ENCODE measurements at places on chromosomes 1 and 21.
A peak's percentile ranks its signal among the peaks of the same experiment; 100 is the strongest.

DNA sequence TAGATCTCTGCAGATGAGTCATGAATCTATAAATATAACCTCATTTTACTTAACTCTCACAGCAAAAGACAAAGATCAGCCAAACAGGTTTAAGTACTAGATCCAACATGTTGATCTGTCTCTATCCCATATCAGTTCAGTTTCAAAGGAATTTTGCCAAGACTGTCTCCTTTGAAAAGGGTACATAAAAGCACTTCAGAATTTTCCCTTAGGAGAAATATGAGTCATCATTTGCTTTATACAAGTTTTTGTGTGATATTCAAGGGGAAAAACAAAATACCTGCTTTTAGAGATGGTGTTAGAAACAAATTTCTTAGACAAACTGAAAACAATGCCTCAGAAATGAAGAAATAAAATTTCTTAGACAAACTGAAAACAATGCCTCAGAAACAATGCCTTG is 73.5 kb upstream of the LRRC7 start:
- DNase-seq, result peak; percentile 33

DNA sequence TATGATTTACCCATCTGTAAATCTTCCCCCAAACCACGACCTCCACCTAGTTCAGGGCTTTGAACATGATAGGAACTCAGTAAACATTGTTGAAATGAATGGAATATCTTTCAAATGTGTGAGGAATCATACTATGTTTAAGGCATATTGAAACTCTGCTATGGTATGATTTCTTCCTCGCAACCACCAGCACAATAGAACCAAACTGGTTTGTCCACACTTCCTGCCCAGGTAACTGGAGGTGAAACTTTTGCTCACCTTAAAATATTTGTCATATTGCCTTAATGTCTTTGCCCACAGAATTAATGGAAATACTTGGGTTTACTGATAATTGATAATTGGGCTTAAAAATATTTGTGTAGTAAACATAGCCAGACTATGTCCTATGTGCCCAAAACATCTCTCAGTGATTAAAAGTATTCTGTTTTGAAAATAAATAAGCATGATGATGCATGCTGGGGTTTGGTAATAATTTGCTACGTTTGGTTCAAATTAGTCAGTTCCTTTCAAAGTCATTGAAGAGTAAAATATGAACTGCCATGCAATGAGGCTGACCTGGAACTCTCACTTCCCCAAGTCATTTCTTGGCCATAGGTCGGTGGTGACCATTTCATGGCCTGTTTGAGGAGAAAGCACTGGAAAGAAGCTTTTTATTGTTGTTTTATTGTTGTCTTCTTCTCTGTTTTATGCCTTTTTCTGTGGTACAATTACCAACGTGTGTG is 73.3 kb downstream of the TNFSF18 start:
- DNase-seq, result peak; percentile 72

- no peak for DNase-seq
Observed at GRCh38 chr1:48710318-48710717, 66.4 kb downstream of the BEND5 start.

- peak; percentile 85 for DNase-seq
Observed at GRCh38 chr1:89907727-89908212, 86.9 kb downstream of the LRRC8D start.

DNA sequence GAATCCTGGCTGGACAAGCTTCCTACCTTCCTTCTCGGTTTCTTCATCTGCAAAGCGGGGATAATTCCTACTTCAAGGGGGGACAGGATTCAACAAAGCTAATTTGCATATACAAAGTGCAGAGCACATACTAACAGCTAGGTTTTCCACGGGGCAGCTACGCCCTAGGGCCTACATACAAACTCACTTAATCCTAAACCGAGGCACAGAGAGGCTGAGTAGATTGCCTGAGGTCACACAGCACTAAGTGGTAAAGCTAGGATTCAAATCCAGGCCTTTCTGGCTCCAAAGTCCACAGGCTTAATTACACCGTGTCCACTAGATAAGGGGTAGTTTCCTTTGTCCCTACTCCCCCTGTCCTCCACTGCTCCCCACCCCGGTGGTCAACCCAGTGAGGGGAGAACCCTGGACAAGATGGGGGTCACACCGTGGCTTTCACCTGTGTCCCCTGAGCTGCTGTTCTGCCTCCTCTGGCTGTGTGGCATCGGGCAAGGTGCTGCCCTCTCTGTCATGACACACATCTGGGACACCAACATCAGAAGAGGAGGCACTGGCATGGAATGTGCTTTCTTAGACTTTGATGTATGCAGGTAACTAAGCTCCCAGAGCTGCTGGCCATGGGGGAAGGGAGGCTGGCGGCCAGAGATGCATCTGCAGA is 44.5 kb downstream of the TAS1R2 start:
- DNase-seq, result no peak

DNA sequence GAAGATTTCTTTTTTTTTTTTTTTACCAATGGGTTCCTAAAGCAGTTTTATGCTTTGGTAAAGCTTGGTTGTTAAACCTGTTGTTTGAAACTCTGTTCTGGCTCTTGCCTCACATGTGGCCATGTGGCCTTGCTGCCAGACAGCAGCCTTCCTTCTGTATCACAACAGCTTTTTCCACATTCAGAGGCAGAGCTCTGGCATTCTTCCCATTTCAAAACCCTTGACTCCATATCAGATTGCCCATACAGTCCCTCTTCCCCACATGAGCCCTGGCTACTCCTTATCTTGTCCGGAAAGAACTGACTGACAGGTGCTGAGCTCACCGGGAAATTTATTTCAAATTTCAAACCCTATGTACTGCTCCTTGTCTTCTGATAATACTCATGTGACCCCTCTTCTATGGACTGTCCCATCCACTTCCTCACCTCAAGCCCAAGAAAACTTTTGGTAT is 38.5 kb upstream of the LAX1 start:
- DNase-seq, result no peak

- DNase-seq, result peak; percentile 81
Observed at GRCh38 chr1:68269637-68270430, 37.5 kb upstream of the WLS start.

DNA sequence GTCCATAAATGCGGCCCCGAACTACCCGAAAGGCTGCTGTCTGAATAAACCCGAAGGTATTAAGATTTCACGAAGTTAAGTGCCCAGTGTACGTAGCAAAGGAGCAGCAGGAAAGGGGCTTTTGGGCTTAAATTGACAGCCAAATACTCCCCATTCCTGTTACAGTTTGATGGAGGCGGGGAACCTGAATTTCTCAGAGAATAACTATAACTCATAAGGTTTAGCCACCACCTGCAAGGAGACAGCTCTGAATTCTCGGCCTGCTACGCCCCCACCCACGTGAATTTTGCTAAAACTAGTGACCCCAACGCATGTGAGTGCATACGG is 5.2 kb downstream of the GFI1 start:
- DNase-seq, result no peak

GRCh38 chr1:8017495-8018197 is 8.5 kb downstream of the ERRFI1 start:
- peak; percentile 64 for DNase-seq

DNA sequence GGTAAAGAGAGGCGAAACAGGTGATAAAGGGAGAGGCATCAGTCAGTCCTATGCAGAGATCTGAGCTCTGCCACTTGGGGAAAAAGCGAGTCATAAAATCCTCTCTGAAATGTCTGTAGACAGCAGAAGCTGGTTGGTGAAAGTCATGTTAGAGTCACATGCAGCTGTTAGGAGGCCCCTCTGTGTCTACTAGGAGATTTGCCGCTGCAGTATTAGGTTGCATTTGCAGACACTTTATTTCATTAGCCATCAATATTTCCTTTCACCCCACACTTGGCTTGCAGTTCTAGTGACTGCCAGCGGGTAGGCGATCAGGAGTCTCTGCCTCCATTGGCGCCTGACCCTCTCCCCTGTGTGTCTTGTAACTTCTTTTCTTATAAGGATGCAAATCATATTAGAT is 16.2 kb downstream of the ATP1A4 start:
- DNase-seq, result peak; percentile 45

GRCh38 chr1:6491480-6491962 is at the start of gene PLEKHG5:
TSS of gene PLEKHG5 (minus strand) at chr1:6491667. CDS start at chr1:6477571, 14,096 bp downstream.
- peak; percentile 99 for DNase-seq

DNA sequence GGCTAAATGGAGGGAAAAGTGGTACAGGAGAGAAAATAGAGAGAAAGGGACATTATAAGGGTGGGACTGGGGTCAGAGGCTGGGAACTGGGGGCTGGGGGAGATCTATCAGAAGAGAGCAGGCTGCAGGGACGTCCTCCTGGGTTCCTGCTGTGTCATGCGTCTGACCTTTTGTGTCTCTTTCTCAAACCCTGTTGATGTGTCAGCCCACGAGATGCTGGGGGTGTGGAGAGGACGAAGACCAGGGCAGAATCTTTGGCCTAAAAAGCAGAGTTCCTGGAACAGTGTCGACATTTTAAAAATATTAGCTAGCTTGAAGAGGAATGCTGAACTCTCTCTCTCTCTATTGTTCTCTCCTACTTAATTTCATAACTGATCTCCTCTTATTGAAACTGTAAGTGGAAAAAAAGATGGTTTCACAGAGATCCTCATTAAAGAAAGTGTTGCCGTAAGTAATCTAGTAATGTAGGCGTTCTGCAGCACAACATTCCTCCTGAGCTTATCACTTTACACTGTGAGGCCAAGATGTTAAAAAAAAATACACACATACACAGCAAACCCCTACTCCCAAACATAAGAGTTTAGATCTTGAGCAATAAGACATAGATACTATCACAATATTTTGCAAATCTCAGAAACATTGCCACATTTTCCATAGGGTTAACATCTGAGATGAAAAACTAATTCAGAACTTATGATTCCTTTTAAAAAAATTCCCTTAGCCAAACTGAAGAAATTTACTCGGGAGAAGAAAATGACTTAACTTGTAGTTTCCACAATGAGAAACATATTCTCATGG is 52.6 kb downstream of the RUNX1 start:
- no peak for DNase-seq

GRCh38 chr1:101075926-101076325 is 50.3 kb upstream of the DPH5 start:
- DNase-seq, result peak; percentile 57

DNA sequence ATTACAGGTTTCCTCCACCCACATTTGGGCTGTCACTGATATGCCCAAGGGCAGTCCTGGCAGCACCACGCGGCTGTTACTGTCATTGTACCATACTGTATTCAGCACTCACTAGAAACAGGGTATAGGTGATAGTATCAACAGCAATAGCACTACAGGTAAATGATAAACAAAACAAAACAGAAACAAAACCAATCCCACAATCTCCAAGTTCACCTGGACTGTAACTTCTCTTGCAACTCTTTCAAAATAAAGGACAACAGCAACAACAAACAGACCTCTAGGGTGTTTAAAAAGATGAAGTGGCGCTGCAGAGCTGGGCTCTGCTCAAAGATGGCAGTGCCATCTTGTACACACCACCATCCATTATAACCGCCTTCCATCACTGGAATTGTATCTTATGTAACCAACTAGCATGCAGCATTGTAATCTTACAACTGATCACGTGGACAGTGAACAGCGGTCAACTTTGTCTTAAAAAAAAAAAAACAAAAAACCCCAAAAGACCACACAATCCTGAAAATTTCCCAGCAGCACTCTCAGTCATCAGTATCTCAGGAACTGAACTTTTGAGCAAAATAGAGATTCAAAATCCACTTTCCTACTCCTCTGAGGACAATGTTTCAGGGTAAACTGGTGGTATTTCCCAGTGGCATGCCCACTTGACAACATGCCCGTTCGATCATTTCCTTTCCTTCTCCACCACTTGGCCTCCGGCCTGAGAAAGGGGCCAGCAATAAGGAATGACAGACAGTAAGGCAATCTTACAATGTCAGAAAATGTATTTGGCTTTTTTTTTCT is 3.8 kb downstream of the IRF2BP2 start:
- peak; percentile 44 for DNase-seq

- DNase-seq, result peak; percentile 26
Observed at GRCh38 chr1:235617808-235618207, 31.8 kb downstream of the GNG4 start.

- peak; percentile 99 for DNase-seq
Observed at GRCh38 chr1:218585511-218586184, 240.5 kb downstream of the TGFB2 start.

DNA sequence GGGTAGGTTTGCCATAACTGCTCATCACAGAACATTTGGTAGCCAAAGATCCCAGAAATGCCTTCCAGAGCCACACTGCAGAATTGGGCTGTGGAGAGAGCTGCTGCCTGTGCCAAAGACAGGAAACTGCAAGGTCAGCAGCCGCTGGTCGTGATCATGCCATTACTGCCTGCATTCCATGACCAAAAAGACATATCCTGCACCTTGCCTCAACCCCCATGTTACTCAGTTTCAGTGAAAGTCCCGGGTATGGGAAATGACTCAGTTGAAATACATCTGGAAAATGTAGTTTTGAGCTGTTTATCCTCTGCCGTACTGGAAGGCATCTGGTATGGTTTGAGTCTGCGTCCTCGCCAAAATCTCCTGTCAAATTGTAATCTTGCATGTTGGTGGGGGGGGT is 161.7 kb downstream of the FCRL5 start:
- DNase-seq, result peak; percentile 72

DNA sequence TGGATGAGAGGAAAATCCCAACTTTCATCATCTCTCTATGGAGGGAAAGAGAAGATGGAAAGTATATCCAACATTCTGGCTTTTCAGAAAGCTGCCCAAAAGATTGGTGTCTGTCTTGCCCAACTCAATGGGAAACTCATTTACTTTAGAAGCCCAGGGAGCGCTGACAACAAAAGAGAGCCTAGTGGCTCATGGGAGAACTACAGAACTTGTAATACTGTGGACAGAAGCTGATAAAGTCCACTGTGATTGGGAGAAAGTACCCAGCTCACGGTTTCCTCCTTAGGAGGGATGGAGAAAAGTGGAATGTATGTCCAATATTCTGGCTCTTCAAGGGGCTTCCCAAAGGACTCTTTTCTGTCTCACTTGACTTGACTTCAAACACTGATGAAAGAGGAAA is 66.0 kb downstream of the RGS21 start:
- no peak for DNase-seq

DNA sequence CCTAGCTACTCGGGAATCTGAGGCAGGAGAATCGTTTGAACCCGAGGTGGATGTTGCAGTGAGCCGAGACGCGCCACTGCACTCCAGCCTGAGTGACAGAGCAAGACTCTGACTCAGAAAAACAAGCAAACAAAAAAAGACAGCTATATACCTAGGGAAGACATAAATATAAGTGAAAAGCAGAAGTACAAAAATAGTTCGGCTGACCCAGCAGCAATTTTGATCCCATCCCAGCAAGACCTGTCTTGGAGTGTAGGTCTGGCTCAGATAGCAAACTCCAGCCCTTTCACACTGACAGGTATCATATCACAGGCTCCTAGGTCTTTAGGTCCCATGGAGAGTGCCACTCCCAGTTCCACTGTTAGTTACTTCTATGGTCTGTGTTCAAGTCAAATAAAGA is 14.6 kb downstream of the MTX1 start:
- no peak for DNase-seq

- no peak for DNase-seq
Observed at GRCh38 chr1:32623775-32624174, 26.6 kb downstream of the ZBTB8OS start.
